ENCODE measurements at places on chromosomes 12 and 14. TPM values are rescaled to one million over a fixed set of nuclear protein-coding genes. Genes with fewer than 3 reads are reported as not detected.
A peak's percentile ranks its signal among the peaks of the same experiment; 100 is the strongest.

DNA sequence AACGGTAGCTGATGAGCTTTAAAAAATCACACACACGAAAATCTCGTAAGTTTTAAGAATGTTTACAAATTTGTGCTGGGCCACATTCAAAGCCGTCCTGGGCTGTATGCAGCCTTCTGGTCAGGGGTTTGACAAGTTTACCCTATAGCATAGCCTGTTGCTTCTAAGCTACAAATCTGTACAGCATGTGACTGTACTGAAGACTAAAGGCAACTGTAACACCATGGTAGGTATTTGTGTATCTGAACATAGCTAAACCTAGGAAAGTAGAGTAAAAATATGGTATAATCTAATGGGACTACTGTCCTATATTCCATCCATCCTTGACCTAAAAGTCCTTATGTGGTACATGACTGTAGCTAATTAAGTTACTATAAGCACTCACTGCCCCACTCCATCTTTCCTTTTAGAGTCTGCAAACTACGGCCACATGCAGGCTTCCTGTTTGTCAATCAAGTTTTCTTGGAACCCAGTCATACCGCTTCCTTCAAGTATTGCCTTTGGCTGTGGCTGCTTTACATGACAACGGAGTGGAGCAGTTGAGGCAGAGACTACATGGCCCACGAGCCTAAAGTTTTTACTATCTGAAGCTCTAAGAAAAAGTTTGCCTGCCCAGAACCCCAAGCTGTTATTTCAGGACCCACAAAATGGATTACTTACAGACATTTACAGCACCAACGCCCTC, 18.5 kb downstream of the KRT7 start:
- peak; percentile 33 for DNase-seq
- H3K4me3 ChIP-seq, result peak overlapping the region; percentile 79
- H3K27me3 ChIP-seq, result peaks cover 30% of the 10 kb centered on the region
- peak overlapping the region; percentile 98 for H3K27ac ChIP-seq
- peaks cover 19% of the 10 kb centered on the region for H3K36me3 ChIP-seq
- peaks cover 64% of the 10 kb centered on the region for H3K4me1 ChIP-seq

DNA sequence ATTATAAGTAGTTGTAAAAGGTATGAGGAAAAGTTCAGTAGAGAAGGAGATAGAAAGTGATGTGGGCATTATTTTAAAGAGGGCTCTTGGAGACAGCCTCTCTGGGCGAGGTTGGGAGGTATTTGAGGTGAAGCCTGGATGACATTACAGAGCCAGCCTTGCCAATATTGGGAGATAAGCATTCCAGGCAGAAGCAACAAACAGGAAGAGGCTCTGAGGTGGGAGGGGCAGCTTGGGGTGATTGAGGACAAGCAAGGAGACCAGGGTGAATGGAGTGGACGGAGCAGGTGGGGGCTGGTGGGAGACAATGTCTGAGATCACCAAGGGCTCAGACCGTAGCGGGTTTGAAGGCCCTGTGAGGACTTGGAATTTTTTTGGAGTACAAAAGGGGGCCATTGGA, 87.3 kb downstream of the DYRK2 start:
- H3K27ac ChIP-seq, result peak overlapping the region; percentile 44
- H3K27me3 ChIP-seq, result peaks cover 2% of the 10 kb centered on the region
- no peaks in the 10 kb centered on the region for H3K4me1 ChIP-seq
- no peaks in the 10 kb centered on the region for H3K36me3 ChIP-seq
- no peak for DNase-seq

- no peak for DNase-seq
- no peak overlapping the region for H3K4me3 ChIP-seq
- no peaks in the 10 kb centered on the region for H3K36me3 ChIP-seq
- H3K4me1 ChIP-seq, result no peaks in the 10 kb centered on the region
- H3K27me3 ChIP-seq, result no peaks in the 10 kb centered on the region
Measured at GRCh38 chr12:100936661-100937060, 142.1 kb downstream of the ANO4 start.

DNA sequence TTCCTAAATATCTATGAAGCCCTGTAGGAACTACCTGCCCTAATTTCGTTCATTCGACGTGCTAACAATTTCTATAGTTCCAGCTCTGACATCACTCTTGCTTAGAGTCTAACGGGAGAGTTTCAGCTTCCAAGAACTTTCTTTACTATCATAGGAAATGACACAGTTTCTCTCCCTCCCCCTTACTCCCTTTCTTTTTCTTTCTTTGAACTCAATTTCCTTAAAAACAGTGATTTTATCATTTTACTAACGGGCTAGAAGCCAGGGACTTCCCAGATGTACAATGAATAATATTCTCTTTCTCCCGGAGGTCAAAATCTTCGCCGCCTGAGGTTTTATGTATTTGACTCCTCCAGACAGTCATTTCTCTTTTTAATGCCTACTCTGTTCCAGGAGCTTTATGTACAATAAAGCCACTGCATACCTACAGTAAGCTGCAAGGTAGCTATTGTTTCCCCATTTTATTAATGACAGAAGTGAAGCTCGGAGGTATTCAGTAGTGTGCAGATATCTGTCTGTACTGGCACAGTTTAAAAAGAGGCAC, 15.7 kb downstream of the SMCO2 start:
- peak overlapping the region; percentile 39 for H3K4me3 ChIP-seq
- peak overlapping the region; percentile 46 for H3K27ac ChIP-seq
- H3K4me1 ChIP-seq, result peaks cover 59% of the 10 kb centered on the region
- peaks cover 18% of the 10 kb centered on the region for H3K36me3 ChIP-seq
- DNase-seq, result no peak

GRCh38 chr12:75414671-75415070, 23.8 kb downstream of the GLIPR1L2 start:
- no peak for DNase-seq
- H3K4me3 ChIP-seq, result no peak overlapping the region
- H3K36me3 ChIP-seq, result no peaks in the 10 kb centered on the region
- peaks cover 1% of the 10 kb centered on the region for H3K27me3 ChIP-seq
- H3K4me1 ChIP-seq, result no peaks in the 10 kb centered on the region

DNA sequence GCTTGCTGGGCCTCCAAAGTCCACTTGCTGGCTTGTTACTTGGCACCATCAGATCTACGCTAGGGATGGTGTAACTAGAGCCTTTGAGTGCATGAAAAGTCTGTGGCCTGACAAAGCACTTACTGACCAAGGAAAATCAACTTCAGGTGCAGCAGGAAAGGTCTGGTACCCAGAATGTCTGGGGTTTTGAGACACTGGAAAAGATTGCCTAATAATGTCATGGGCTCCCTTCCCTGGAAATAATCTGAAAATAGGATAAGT, 106.7 kb downstream of the ZFP36L1 start:
- H3K4me3 ChIP-seq, result no peak overlapping the region
- peak overlapping the region; percentile 85 for H3K27ac ChIP-seq
- DNase-seq, result no peak
- no peaks in the 10 kb centered on the region for H3K36me3 ChIP-seq
- peaks cover 37% of the 10 kb centered on the region for H3K4me1 ChIP-seq
- H3K27me3 ChIP-seq, result no peaks in the 10 kb centered on the region

DNA sequence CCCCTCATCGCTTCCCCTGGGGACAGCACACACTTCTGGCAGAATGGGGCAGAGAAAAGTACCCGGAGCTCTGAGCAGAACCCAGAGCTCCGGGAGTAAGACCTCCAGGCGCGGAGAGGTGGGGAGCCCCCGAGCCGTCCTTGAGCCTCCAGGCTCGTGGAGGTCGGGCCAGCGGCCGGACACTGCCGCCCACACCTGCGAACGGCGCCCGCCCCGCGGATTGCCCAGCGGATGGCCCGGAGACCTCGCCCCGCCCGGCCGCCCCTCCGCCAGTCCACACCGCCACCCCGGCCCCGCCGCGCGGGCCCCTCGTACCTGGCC, 344 bp downstream of the SPTLC2 start:
- H3K36me3 ChIP-seq, result peaks cover 19% of the 10 kb centered on the region
- peak overlapping the region; percentile 97 for H3K4me3 ChIP-seq
- H3K4me1 ChIP-seq, result peaks cover 38% of the 10 kb centered on the region
- DNase-seq, result no peak

DNA sequence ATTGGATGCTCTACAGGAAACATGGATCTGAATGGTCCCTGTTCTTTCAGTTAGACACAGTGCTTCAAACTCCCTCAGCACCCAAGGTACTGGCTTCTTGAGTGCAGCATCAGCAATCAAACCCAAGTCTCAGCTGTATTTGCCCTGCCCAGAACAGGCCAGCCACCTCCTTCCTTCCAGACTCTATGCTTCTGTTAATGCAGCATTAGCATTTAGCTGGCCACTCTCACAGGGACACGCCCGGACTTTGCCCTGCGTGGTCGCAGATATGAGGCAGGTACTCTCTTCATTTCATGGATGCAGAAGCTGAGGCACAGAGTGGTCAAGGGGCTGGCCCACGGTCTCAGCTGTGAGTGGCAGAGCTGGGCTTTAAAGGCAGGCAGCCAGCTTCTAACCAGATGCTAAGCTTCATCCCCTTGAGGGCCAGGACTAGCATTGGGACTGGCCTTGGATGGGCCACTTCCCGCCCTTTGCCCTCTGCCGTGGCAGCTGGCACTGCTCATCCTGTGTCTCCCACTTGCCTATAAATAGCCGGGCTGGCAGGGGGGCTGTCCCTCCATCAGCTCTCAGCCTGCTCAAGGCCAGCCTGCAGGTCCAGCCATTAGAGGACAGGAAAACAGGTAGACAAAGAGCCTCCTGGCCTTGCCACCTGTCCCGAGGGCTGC, 1.5 kb upstream of the SLC25A47 start:
- no peak overlapping the region for H3K4me3 ChIP-seq
- H3K4me1 ChIP-seq, result peaks cover 7% of the 10 kb centered on the region
- no peak overlapping the region for H3K27ac ChIP-seq
- no peak for DNase-seq

GRCh38 chr12:12450043-12450471, 93.2 kb downstream of the BORCS5 start:
- H3K27ac ChIP-seq, result no peak overlapping the region
- H3K36me3 ChIP-seq, result peaks cover 10% of the 10 kb centered on the region
- DNase-seq, result no peak
- peaks cover 13% of the 10 kb centered on the region for H3K4me1 ChIP-seq

DNA sequence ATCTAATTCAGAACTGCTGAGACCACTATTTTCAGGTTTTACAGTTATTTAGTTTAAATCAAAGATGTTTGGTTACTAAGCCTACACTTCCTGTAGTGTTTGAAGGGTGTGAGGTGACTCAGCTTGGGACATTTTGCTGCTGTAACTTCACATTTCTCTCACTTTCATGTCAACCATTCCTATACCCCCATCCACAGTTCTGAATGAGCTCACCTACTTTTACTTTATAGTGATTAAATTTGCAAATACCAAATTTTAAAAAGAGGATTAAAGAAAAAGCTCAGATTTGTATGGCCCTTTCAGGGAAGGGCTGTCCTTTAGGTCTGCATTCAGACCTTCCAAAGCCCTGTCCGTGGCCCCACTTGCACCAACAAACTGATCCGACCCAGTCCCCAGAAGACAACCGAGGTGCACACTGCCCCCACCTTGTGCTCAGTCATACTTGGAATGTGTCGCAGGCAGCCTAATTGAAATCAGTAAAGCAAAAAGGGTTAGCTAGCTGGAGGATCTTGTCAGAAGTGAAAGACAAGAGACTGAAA, 174.4 kb downstream of the MON2 start:
- peak overlapping the region; percentile 44 for H3K4me3 ChIP-seq
- H3K27ac ChIP-seq, result no peak overlapping the region
- DNase-seq, result no peak
- H3K4me1 ChIP-seq, result peaks cover 8% of the 10 kb centered on the region
- H3K27me3 ChIP-seq, result peaks cover 17% of the 10 kb centered on the region
- no peaks in the 10 kb centered on the region for H3K36me3 ChIP-seq

DNA sequence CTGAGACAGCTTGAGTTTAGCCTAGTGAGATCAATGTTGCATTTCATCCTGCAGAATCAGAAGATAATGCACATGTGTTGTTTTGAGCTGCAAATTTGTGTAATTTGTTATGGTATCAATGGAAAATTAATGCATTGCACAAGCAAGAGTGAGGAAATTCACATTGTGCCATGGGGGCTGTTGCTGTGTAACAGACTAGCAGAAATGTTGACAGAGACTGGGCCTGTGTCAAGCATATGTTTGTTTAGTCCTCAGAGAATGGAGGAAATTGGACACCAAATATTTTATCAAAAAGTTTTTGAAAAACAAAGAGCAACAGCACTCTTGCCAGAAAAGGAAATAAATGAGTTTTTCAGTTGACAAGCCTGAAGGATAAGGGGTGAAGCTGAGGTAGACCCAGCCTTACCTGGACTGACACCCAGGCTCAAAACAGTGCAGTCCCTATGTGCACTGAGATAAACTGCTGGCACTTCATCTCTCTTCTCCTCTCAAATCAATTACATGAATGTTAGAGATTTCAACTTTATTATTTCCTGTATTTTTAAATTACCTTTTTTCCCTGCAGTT, 1150.0 kb downstream of the FSCB start:
- no peak for DNase-seq
- H3K4me3 ChIP-seq, result no peak overlapping the region
- no peaks in the 10 kb centered on the region for H3K36me3 ChIP-seq
- H3K27ac ChIP-seq, result no peak overlapping the region
- no peaks in the 10 kb centered on the region for H3K4me1 ChIP-seq
- H3K27me3 ChIP-seq, result no peaks in the 10 kb centered on the region

DNA sequence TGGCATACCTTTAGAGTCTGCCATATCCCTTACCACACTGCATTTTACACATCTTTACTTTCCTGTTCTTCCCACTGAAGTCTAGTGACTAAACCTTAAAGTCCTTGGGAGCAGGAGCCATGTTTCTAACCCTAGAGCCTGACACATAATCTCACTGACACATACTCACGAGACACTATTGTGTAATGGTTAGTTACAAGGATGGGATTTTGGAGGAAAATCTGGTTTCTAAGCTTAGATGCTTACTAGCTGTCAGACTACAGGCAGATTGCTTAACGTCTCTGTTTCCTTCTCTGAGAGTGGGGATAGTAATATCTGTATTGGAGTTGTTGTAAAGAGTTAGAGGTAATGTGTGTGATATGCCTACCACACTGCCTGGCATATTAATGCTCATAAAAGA, 6.2 kb upstream of the DYRK4 start:
- no peaks in the 10 kb centered on the region for H3K27me3 ChIP-seq
- no peak overlapping the region for H3K27ac ChIP-seq
- no peaks in the 10 kb centered on the region for H3K4me1 ChIP-seq
- H3K4me3 ChIP-seq, result no peak overlapping the region
- H3K36me3 ChIP-seq, result peaks cover 19% of the 10 kb centered on the region

LALBA gene
- not detected for total RNA-seq

KIF5A gene
- 1.4 TPM for total RNA-seq

WNT5B gene
- total RNA-seq, result not detected

EPYC gene
- total RNA-seq, result not detected

TSPAN8 gene
- not detected for total RNA-seq

PLBD1 gene
- 1.1 TPM for total RNA-seq

All from activated naive CD8-positive, alpha-beta T cell treated with anti-CD3 and anti-CD28 coated beads, Interleukin-2, amount 10 ng/mL, durations not matched to agents 7 days and 5 days (primary cell).